ENCODE measurements at places on chromosomes 5 and 9.

- no peak for DNase-seq
Measured at GRCh38 chr5:69512740-69513260, 20.2 kb downstream of the OCLN start.

GRCh38 chr9:133162861-133163503 is 732 bp downstream of the GBGT1 start:
- DNase-seq = no peak

DNA sequence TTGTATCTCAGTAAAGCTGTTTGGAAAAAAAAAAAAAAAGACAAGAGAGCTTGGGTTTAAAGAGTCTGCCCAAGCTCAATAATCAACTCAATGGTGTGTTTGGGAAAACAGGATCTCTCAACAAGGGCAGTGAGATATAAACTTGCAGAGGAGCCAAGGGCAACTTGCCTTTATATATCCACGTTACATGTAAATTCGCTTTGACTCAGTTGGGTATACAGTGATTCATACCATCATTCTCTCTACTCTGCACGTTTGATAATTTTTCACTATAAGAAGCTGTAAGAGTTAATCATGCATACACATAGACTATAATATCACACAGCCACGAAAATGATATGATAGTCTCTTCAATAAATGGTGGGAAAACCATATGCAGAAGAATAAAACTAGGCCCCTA is 24.9 kb downstream of the ADAM19 start:
- no peak for DNase-seq

DNA sequence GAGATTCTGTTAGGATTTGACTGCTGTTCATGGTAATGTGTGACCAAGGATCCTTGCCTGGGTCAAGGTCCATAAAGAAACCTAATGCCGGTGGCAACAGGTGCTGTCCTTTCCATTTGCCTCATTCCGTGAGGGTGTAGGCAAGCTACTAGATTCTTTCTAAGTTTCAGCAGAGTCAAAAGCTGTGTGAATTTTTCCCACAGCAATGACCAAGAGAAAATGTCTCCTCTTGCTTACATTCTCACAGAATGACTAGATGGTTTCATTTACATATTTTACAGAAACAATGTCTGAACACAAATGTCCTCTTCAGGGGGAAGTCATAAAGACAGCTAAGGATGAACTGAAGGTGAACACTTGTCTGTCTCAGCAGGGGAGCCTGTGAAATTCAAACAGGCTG is 75.3 kb upstream of the SV2C start:
- no peak for DNase-seq

GRCh38 chr5:54774281-54775170 is 210.9 kb downstream of the ESM1 start:
- no peak for DNase-seq

DNA sequence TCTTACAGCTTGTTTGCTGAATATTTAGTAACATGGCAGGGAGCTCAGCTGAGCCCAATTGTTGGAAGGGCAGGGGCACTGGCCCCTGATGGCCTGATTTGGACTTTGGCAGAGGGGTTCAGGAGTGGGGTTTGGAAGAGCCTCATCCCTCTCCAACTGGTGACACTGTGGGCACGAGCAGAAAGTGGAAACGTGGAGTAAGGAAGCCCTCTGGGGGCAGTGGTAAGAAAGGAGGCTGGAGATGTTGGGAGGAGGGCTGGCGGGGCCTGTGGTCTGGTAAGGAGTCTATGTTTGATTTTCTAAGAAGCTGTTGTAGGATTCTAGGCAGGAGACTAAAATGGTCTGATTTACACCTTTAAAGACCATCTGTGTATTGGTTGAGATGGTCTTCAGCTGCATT is 208.9 kb downstream of the HSPA4 start:
- no peak for DNase-seq

- DNase-seq = no peak
Measured at GRCh38 chr9:95778957-95779356, 96.5 kb upstream of the ERCC6L2 start.

DNA sequence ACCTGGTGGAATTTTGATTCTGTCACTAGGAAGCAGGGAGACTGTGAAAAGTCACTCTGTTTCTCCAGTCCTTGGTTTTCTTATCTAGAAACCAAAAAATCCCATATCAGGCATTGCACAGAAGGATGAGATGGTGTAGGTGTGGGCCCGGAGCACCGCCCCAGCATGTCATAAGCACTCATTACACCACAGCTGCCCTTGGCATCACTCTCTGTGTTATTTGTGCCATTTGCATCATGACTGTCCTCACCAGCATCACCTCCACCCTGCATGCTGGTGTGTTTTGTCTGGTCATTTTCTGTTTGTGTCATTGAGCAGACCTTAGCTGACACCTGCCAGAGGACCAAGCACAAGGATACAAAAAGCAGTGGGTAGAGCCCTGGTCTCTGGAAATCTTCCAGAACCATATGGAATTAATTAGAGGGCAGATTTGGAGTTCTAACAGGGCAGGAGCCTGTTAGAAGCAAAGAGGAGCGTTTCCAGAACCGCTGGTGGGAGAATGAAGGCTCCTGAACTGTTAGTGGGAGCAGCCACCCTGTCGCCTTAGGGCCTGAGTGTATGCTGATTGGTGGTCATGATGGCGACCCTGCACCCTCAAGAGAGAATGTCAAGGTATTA is 99.3 kb downstream of the AMBP start:
- DNase-seq = no peak

DNA sequence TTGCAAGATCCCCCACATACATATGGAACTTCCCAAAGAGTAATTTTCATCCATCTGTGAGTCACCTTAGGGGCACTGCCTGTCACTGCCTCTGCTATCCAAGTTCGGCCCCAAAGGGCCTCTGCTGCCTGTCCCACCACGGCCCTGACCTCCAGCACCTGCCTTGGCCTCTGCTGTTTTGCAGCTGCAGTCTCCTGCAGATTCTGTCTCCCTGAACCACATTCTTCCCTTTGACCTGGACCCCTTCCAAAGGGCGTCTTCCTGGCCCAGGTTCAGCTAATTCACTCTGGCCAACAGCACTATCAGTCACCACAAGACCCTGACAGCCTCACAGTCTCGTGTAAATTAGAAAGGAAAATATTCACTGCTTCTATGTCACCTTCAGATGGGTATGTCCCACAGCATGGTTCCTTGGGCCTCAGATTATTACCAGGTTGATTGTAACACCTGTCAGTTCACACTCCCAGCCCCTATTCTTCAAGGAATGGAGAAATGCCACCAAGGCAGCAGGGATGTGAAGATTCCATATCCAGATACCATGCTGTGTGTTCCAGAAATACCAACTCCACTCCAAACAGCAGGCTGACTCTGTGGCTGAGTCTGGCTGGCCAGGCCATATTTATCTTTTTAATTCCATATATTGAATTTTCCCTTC is 479.3 kb downstream of the ARHGEF28 start:
- DNase-seq = no peak

DNA sequence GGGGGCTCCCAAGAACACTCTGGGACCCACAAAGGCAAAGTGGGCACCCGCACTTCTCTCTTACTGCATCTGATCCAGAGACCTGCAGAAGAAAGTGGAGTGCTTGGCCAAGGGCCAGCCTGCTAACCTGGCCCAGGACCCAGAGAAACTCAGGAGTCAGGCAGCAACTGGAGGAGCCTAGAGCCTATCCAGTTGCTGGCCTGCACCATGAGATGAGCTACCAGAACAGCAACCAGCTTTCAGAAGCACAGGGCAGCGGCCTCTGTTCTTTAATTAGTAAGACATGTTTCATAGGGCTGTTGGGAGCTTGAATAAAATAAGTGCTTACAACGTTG is 298.3 kb downstream of the GADD45G start:
- no peak for DNase-seq

DNA sequence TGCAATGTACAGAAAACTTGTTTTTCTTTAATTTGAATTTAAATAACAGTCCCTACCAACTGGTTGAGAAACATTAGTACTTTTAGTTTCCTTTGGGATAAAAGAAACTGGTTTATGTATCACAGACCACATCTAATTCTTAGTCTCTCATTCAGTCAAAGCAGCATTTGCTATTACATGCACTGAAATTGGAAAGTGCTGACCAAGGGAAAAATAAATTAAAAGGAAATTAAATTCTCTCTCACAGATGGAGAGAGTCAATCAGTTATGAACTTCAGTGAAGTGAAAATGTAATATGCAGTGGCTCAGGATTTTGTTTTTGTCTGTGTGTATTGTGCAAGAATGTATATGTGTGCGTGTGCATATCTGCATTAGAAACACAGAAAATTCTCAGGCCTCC is 121.7 kb downstream of the TUSC1 start:
- no peak for DNase-seq

- no peak for DNase-seq
Measured at GRCh38 chr9:107938801-107939386, 449.3 kb upstream of the KLF4 start.

DNA sequence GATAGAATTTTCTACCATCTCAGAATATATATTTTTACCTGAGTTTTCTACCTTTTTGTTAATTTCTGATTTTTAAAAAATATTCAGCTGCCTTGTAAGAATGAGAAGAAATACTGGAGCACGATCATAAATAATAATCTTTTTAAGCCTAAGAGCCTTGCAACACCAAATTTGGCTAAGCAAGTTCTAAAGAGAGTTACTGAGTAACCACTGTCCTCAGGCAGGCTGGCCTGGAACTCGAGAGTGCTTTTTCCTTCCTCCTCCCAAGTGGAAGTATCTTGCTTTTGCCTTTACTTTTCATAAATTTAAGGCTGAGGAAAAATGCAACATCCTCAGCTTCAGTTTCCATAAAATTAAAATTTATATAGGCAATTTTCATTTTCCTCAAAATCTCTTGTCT is 21.0 kb downstream of the GLRX start:
- DNase-seq = no peak

DNA sequence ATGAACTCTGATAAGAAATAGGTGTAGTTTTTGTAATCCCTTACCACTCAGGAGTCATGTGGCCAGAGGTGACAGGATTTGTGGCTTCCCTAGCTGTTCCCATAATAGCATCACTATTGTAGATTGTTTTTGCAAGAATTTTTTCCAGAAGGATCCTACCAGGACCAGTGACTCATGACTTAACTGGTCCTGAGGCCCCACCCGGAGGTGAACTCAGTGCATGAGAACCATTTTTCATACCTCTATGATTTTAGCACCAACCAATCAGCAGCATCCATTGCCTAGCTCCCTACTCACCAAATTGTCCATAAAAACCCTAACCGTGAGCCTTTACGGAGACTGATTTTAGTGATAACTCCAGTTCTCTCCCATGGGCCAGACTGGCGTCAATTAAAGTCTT is 484.8 kb downstream of the PSAT1 start:
- DNase-seq = no peak

DNA sequence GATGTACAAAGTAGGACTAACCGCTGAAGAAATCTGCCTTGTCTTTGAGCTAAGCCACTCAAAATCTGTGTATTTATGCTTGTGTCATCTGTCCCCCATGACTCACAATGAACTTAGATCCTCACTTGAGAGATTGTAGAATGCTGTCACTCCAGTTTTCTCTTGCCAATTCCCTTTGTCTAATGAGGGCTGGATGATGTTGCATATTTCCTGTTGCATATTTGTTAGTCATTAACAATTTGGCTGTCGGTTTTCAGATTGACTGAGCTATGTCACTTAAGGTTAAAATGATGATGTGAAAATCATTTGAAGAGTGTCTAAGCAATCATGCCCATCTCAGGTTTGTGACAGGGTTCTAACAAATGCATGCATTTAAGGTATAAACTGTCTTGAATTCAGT is 481.7 kb downstream of the CDH10 start:
- no peak for DNase-seq

Measured in K562 (cell line).